ENCODE measurements at places on chromosomes 12 and 14.
A peak's percentile ranks its signal among the peaks of the same experiment; 100 is the strongest.

GRCh38 chr12:27772328-27773049, 7.5 kb upstream of the KLHL42 start:
- DNase-seq: no peak

DNA sequence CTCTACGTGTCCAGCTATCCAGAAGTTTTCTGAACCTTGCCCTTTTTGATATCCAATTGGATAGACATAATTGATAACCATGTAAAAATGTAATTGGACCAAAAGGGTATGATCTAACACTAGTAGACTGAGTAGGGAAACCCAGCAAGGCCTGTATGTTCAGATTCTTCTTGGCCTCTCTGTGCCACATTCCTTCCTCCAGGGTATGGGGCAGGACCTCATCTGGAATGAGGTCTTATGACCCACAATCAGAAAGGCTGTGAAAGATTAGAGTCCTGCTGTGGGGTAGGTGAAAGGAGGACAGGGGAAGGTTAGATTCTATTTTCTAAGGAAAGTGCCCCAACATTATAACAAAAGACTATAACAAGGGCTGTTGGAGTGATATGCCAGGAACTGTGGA, 51.3 kb upstream of the A2ML1 start:
- no peak for DNase-seq

- no peak for DNase-seq
Observed at GRCh38 chr12:26080911-26081310, 43.9 kb downstream of the BHLHE41 start.

- DNase-seq: no peak
Observed at GRCh38 chr12:124896461-124896860, 18.0 kb downstream of the UBC start.

DNA sequence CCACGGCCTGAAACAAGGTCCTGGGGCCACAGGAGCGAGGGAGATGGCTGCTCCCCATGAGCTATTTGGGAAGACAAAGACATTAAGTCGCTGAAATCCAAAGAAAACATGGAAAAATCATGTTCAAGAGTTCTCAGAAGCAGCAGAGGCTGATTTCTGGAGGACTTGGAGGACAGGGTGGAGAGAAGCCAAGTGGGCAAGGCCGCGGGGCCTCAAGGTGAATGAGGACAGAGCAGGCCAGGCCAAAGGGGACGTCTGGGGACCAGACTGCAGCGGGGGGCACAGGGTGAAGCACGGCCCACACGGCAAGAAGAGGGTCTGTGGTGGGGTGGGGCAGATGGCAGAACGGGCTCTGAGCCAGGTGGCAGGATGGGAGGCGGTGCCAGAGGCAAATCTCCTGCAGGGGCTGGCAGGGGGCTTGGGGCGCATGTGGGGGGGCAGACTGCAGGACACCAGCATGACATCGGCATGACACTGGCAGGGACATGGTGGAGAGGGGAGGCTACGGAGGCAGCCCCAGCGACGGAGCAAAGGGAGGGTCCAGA, 48.9 kb downstream of the RNF34 start:
- peak; percentile 45 for DNase-seq

DNA sequence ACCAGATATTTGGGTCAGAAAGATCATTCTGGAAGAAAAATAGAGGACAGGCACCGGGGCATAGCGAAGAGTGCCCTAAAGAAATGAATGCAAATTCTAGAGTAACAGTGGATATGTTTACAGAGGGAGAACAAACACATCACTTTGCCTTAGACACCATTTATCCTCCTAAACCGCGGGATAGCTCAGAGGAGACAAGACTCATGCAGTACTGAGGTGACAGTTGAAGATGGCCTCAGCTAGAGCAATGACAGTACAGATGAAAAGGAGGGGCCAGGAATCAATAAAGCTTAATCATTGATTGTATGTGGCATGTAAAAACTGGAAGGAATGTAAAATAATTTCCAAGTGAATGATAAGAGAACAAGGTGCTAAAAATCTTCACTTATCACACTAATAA, 10.5 kb upstream of the PPP1R12A start:
- no peak for DNase-seq

GRCh38 chr12:123041042-123041531, 60.6 kb downstream of the ARL6IP4 start:
- DNase-seq: peak; percentile 89

- peak; percentile 26 for DNase-seq
Observed at GRCh38 chr12:47900131-47901062, 4.4 kb downstream of the VDR start.

GRCh38 chr12:6979021-6979420, 8.3 kb downstream of the EMG1 start:
- no peak for DNase-seq

GRCh38 chr14:23132970-23133369, 13.9 kb upstream of the CEBPE start:
- DNase-seq: no peak

GRCh38 chr12:3747976-3748619, 4.8 kb downstream of the CRACR2A start:
- DNase-seq: no peak

DNA sequence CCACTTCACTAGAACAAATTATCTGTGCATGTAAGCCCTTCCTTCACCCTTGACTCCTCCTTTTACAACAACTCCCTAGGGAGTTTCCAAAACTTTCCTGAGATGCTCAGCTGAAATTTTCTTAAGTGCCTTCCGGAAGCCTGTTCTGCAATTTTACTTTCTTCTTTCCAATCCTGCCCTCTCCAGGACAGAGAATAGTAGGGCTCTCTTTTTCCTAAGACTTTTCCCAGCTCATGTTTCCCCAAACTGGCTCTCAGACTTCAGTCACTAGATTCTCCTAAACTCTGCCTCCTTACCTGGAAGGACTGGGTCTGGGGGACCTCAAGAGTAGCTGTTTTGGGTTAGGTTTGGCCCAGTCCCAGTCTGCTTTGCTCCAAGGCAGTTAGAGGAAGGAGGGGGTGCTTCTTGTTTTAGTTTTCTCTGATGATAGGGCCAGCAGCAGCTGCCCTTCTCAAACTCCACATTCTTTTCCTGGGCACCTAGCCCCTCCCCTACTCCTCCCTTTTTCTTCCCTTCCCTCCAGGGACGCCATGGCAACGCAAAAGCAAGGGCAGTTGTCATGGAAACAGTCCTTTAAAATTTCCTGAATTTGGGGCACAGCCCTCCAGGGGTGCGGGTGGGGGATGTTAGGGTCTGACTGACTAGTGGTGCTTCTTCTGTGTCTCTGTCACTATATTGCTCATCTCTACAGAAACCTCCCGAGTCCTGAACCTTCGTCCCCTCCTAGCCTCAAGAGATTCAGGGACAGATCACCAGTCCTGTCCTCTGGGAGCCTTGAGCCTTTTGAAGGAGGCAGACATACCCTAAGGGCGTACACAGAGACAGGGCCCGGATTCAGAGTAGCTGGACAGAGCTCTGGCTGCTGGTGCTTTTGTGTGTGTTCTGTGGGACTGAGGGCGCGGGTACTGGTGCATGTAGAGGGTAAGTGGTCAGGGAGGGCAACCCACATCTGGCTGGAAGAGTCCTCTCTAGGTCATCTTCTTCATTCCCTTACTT, 17.0 kb downstream of the PPP1R1A start:
- no peak for DNase-seq

- no peak for DNase-seq
Observed at GRCh38 chr14:100076133-100076532, 10.9 kb downstream of the EVL start.

DNA sequence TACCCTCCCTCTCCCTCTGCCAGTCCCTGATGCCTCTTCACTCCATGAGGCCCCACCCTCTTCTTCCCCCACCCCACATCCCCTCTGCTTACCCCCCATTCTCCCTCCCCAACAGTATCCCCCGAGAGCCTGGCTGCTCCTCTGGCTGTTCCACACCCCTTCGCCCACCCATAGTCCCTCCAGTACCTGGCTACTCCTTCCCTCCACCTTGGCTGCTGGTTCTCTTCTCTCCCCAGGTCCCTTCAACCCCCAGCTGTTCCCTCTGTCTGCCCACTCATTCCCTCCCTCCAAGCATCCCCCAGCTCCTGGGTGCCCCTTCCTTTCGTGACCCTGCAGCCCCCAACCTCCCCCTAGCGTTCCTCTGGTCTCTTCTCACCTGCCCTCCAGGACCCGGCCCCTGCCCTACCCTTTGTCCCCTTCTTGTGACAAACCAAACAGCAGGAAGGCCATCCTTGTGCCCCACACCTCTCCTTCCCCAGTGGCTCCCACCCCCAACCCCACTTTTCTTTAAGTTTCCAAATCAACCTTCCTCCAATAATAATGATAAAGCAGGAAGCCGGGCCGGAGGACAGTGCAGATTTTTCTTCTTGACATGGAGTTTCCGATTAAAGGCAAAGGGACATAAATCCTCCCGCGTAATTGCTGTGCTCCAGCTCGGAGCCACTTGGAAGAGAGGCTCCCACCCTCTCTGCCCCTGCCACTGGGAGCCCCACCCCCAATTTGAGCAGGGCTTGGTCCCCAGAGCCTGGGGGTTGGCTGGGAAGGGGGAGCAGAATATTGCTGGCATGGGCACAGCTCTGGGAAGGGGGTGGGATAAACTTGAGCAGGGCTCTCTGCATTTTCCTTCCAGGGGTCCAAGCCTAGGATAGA, 40.0 kb downstream of the SMUG1 start:
- peak; percentile 54 for DNase-seq

DNA sequence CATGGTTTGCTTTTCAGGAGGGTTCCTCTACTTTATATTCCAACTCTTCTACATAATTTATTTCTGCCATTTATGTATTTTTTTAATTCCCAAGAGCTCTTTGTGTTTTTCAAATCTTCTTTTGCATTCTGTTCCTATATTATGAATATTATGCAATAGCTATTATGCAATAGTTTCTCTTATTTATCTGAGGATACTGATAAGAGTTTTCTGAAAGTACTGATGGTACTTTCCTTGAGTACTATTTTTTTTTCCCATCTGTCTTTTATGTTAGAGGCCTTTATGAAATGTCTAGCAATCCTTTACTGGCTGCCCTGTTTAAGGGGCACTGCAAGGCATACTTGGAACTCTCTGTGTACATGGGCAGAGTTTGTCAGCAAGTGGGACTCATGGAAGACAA, 93.4 kb downstream of the SLC41A2 start:
- DNase-seq: no peak

DNA sequence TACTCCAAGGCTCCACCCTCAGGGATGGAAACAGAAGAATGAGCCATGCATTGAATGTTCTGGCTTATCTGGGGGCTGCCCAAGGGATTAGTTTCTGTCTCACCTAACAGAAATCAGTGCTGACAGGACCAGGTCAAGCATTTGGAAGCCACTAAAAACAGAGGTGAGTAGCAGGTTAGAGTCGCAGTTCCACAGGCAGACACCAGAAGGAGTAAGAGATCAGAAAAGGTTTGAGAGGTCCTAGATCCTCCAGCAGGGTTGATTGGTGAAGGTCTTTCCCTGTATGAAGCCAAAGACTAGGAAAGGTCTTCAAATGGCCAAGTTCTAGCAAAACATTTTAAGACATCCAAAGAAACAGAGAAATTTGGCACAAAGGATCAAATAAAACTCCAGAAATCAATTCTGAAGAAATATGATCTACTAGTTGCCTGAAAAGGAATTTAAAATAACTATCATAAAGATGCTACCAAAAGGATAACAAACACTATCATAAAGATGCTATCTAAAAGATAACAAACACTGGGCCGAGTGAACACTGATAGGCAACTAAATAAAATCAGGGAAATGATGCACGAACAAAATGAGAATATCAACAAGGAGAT, 19.5 kb upstream of the TTC9 start:
- DNase-seq: peak; percentile 81

- peak; percentile 66 for DNase-seq
Observed at GRCh38 chr14:91573894-91574837, 64.1 kb upstream of the PPP4R3A start.

DNA sequence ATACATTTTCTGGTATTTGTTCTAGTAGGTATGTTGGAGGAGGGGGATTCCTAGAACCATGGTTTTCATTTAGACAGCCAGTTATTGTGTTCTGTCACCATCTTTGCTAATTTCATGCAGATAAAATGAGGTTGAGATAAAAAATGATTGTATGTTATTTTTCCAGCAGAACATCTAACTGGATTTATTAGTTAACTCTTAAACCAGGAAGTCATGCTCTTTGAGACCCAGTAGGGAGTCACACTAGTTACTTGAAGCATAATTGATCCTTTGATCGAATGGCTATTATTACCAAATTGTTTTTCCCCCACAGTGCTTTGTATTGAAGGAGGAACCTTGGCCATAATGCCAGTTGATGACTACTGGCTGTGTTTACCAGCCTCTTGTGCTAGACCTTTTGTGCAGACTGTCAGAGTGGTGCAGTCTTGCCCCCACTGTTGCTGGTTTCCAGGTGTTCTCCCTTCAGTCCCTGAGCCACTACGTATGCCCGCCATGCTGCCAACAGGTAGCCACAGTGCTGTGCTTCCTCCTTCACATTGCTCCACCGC, 6.0 kb downstream of the EID3 start:
- DNase-seq: no peak

- DNase-seq: no peak
Observed at GRCh38 chr12:55760663-55761062, 17.7 kb downstream of the GDF11 start.

All from NCI-H82 (cell line).